Activated T-cell treated with anti-CD3 and anti-CD28 coated beads for 1 hour (primary cell): ENCODE measurements at places on chromosomes 4 and X.
A peak's percentile ranks its signal among the peaks of the same experiment; 100 is the strongest.

GRCh38 chr4:6172093-6172926, 28.0 kb downstream of the JAKMIP1 start:
- DNase-seq, result no peak

GRCh38 chrX:119647552-119648420, 41.6 kb upstream of the NKRF start:
- peak; percentile 7 for DNase-seq

DNA sequence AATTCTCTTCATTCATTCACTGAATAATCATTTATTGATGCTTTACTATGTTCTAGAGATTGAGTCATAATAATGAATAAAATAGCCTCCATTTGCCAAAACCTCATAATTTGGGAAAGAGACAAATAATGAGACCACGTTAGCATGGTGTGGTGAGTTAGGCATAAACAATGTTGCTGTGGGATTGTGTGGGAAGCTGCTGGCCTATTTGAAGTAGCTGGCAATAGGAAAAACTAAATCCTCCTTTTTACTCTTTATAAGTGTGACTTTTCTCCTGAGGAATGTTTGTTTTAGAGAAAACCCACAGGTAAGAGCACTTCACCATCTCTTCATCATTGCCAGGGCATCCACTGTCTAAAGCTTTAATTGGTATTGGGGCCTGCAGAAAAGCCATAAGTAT, 95.3 kb downstream of the AREG start:
- DNase-seq, result no peak

DNA sequence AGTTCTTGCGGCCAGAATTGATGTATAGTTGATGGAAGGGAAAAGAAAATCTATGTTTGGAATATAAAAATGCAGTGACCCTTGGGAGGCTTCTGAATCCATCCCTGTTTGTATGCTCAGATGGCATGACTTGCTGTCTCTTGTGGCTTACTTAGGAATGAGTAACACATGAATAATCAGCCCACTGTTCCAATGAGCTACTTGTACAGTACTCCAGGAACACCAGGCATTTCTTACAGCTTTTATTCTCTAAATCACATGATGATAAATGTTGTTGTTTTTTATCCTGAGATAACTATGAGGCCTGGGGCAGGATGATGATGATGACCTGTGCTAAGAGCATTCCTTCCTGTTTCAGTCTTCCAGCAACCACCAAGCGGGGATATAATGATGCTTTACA, 18.9 kb downstream of the TMPRSS11E start:
- no peak for DNase-seq
